ENCODE measurements at places on chromosomes 12 and 14.

GRCh38 chr14:99072956-99073355 is 199.0 kb downstream of the BCL11B start:
- DNase-seq, result no peak

- DNase-seq, result no peak
Measured at GRCh38 chr12:24197532-24197931, 248.1 kb upstream of the SOX5 start.

GRCh38 chr14:67965696-67966095 is 146.1 kb downstream of the RAD51B start:
- no peak for DNase-seq

DNA sequence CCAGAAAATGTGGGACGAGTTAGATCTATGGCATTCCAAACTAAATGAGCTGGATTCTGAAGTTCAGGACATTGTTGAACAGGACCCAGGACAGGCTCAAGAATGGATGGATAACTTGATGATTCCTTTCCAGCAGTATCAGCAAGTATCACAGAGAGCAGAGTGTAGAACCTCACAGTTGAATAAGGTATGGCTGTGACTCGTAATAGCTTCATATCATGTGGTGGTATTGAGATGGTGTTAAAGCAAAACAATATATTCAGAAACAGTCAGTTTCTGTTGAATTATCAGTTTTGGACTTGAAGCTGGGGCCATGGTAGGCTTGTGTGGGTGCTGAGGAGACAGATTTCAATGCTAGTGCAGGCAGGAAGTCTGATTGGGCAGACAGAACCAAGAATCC is 213.7 kb downstream of the ESR2 start:
- DNase-seq, result no peak

DNA sequence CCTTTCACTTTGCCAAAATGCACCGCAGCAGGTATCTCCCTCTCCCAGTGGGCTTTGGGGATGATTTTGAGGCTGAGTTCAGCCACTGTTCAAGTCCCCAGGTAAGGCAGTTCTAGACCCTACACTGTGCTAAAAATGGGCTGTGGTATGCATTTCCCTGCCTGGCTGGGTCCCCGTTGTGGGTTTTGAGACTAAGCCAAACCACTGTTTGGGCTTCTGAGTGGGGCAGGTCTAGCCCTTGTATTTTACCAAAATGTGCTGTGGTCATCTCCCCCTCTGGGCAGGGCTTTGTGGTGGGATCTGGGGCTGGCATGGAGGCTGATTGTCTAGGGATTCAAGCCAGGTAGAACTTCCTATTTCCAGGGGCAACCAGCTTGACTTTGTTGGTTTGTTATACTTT is 13.6 kb upstream of the OR4Q3 start:
- no peak for DNase-seq

GRCh38 chr14:75119056-75119455 is 7.8 kb downstream of the NEK9 start:
- DNase-seq, result no peak

DNA sequence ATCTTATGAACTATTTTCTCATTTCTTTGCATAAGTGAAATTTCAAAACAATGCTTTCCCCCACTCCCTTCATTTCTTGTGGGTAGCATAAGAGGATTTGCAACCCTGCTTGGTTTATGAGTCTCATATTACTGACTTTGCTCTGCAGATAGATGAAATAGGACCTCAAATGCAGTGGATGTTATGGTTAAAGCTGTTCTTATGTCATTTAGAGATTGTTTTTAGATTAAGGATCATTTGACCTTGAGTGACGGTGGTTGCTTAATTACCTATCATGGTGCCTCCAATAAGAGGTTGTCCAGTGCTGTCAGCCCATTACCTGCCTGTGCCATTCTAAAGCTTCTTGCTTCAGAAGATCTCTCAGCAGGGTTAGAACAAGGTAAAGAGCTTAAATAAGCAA is 351.4 kb upstream of the ATP2B1 start:
- DNase-seq, result no peak

DNA sequence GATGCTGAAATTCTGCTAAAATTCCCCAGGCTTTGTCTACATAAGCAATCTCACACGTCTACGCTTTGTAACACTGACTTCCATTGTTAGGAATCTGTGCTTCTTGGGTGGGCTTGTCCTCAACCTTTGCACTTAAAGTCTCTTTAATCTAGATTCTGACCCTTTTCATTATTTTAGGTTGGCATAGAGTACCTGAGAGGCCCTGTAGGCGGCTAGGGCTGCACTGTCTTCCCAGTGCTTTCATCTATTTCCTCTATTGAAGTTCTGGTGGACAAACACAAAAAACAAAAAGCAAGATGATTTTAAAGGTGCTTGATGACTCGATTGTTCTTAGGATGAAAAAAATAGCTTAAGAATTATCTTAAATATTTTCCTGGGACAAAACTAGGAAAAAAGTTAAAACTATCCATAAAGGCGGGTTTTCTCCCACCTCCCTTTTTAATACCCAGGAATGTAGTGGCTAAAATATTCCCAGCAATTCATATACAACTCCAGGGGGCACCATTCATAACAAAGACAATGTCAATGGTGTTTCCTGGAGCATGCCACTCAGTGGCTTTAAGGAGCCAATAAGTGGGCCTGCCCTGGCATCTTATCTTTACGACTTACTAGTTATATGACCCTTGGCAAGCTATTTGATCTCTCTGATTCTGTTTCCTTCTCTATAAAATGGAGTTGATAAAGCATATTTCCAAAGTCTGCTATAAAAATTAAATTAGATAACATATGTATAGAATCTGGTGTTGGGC is 197.5 kb downstream of the STXBP6 start:
- no peak for DNase-seq

- peak; percentile 8 for DNase-seq
Measured at GRCh38 chr12:41932470-41932991, 212.1 kb downstream of the GXYLT1 start.

- DNase-seq, result no peak
Measured at GRCh38 chr14:75084513-75084912, 15.1 kb downstream of the ZC2HC1C start.

GRCh38 chr12:54374562-54375258 is 9.8 kb downstream of the ZNF385A start:
- no peak for DNase-seq

DNA sequence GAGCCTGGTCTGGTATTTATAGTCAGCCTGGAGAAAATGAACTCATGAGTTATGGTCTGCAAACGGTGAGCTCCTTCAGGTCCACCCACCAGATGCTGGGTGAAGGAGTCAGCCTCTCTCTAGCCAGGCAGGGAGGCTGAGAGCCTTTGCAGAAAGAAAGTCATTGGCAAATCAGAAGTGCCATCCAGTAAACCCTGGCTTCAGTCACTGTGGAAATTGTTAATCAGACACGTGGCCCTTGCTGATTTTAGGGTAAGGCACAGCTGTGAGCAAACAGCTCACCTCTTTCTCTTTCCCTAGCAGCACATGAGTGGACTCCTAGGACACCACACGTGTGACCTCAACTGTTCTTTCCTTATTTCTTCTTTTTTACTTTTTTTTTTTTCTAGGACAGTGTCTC is 44.9 kb downstream of the CHST11 start:
- DNase-seq, result no peak

GRCh38 chr14:95623195-95623594 is 63.0 kb upstream of the TCL1B start:
- no peak for DNase-seq

- DNase-seq, result no peak
Measured at GRCh38 chr14:59455411-59455810, 9.8 kb downstream of the GPR135 start.

- DNase-seq, result no peak
Measured at GRCh38 chr12:2111826-2112225, 59.0 kb downstream of the CACNA1C start.

- no peak for DNase-seq
Measured at GRCh38 chr14:31894351-31894750, 182.8 kb upstream of the ARHGAP5 start.

GRCh38 chr12:101806265-101806664 is 24.5 kb downstream of the GNPTAB start:
- no peak for DNase-seq

DNA sequence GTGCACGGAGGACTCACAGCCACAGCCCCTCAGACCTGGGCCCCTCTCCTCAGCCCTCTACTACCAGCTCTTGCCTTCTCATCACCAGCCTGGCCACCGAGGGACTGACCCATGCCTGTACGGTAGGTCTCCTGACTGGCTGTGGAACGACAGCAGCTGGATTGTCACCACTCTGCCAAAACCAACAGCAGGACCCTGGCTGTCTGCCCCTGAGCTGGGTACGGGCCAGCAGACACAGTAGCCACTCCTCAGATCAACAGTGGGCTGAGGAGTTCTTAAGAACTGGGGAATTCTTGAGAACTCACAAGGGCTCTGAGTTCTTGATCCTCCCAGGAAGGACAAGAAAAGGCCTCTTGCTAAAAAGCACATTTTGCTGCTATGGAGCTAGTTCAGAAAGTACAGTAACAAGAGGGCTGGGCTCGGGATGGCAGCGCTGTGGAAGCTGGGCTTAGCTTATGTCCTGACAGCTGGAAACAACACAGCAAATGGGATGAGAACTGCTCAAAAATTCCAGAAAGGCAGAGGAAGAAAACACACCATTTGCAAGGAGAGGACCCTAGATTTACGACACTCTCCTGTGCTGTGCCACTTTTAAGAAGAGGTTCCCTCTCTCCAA is 176.4 kb downstream of the ANO2 start:
- no peak for DNase-seq

- DNase-seq, result no peak
Measured at GRCh38 chr14:68245146-68246073, 425.8 kb downstream of the RAD51B start.

DNA sequence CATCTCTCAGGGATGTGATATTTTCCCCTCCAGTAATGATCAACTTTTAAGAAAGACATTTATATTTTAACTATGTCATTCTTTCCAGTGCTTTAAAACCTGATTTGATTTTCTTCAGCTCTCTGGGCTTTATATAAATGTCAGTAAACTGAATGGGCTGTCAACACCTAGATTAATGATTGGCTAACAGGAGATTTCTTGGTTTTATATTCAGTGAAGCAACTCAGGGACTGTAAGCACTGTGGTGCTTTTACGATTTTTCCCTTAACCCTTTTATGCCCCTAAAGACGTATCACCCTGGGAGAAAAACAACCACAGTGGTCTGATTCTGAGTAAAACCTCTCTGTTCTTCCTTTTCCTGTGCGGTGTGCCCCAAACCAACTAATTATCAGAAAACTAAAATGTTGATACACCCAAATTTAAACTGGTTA is 38.0 kb downstream of the PTGER2 start:
- DNase-seq, result no peak

- no peak for DNase-seq
Measured at GRCh38 chr12:125331342-125332052, 266.3 kb downstream of the AACS start.

DNA sequence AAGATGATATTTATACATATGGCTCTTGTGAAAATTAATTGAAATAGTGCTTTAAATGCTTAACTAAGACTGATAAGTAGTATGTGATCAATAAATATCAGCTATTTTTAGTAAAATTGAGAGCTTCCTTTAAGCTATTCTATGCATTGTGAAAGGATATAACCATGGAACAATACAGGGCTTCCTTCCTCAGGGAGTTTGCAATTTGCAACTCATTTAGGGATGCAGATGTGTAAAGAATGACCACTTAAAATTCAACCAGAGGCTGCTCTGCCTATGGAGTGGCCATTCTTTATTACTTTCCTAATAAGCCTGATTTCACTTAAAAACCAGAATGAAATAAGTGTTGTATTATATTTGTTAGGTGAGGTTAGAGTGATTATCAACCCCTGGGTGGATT is 103.2 kb upstream of the PRICKLE1 start:
- DNase-seq, result no peak

- DNase-seq, result no peak
Measured at GRCh38 chr12:64561302-64562136, 48.8 kb upstream of the RASSF3 start.

DNA sequence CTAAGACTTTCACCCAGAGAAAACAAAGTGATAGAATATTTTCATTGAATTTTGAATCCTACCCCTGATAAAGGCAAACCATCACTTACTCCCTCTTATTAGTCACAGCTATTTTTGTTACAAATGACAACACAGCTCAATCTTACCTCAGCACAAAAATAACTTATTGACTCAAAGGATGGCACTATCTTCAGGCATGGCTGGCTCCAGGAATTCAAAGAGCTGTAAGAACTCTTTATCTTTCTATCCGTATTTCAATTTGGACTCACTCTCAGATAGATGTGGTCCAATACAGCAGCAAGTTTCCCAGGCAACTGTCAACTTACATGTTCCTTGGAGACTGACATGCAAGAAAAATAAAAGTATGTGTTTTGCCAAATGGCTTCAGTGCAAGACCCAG is 709.4 kb upstream of the MDGA2 start:
- no peak for DNase-seq

GRCh38 chr14:56173365-56173922 is 55.2 kb downstream of the PELI2 start:
- DNase-seq, result no peak

GRCh38 chr12:509500-509899 is 49.8 kb downstream of the B4GALNT3 start:
- no peak for DNase-seq

GRCh38 chr14:30240685-30241084 is 313.0 kb upstream of the PRKD1 start:
- DNase-seq, result no peak

DNA sequence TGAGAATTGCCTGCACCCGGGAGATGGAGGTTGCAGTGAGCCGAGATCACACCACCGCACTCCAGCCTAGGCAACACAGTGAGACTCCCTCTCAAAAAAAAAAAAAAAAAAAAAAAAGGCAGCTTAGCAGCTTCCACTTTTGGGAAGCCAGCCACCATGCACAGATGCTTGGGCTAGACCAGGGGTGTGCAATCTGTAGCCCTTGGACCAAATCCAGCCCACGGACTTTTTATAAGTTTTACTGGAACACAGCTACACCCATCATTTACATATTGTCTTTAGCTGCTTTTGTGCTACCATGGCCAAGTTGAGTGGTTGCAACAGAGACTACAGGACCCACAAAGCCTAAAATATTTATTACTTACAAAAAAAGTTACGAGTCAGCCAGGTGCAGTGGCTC is 6.7 kb downstream of the CIT start:
- no peak for DNase-seq

GRCh38 chr14:102872020-102872419 is 50.4 kb upstream of the AMN start:
- no peak for DNase-seq

GRCh38 chr12:115521771-115522409 is 755.6 kb downstream of the MED13L start:
- no peak for DNase-seq

GRCh38 chr12:122421187-122421820 is 1.2 kb downstream of the CLIP1 start:
- no peak for DNase-seq

- no peak for DNase-seq
Measured at GRCh38 chr12:127760357-127760756, 506.6 kb upstream of the TMEM132C start.

- DNase-seq, result no peak
Measured at GRCh38 chr12:82144505-82144904, 213.7 kb downstream of the CCDC59 start.

GRCh38 chr14:102233081-102233480 is 71.9 kb downstream of the MOK start:
- no peak for DNase-seq

DNA sequence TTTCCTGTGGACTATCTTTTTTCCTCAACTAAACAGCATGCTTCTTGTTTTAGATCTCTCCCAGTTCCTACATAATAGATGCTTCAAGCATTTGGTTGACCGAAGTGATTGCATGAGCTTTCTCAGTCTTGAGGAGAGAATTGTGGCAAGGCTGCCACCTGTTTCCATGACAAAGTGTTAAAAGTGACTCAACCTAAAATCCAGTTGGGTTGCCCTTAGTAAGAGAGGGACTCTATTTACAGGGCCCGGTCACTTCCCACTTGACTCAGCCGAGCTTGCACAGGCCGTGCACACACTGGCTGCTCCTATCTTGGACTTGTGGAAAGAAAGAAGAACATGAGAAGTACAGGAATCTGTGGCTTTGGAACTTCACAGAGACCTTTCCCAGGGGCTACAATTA is 2.1 kb upstream of the B4GALNT3 start:
- DNase-seq, result no peak
